ENCODE measurements at places on chromosomes 16 and 17.

GRCh38 chr16:3520413-3520812 lies 19.6 kb downstream of the CLUAP1 start:
- no peak overlapping the region for H3K4me3 ChIP-seq
- H3K27ac ChIP-seq = no peak overlapping the region
- DNase-seq = no peak
- no peaks in the 10 kb centered on the region for H3K27me3 ChIP-seq
- H3K4me1 ChIP-seq = no peaks in the 10 kb centered on the region

GRCh38 chr16:67198238-67198734 lies 645 bp upstream of the ELMO3 start:
- no peaks in the 10 kb centered on the region for H3K27me3 ChIP-seq
- DNase-seq = no peak
- no peak overlapping the region for H3K4me3 ChIP-seq
- H3K36me3 ChIP-seq = peaks cover 89% of the 10 kb centered on the region

DNA sequence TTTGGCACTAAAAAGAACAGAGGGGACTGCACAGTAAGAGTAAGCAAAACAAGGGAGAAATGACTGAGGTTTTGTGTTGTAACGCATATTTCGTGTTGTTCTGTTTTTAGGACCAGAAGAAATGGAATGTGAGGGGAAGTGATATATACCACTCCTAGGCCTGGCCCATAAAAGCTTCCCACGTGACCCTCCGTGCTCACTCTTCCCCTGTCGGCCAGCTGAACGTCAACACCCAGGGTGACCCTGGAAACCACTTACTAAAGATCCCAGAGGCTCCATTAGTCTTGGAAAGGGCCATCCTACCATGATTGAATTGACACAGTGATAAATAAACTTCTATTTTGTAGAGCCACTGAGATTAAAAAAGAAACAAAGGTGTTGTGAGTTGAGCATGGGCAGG lies 79.8 kb downstream of the HELZ start:
- no peak for DNase-seq
- no peaks in the 10 kb centered on the region for H3K27me3 ChIP-seq
- no peaks in the 10 kb centered on the region for H3K4me1 ChIP-seq
- no peak overlapping the region for H3K27ac ChIP-seq

DNA sequence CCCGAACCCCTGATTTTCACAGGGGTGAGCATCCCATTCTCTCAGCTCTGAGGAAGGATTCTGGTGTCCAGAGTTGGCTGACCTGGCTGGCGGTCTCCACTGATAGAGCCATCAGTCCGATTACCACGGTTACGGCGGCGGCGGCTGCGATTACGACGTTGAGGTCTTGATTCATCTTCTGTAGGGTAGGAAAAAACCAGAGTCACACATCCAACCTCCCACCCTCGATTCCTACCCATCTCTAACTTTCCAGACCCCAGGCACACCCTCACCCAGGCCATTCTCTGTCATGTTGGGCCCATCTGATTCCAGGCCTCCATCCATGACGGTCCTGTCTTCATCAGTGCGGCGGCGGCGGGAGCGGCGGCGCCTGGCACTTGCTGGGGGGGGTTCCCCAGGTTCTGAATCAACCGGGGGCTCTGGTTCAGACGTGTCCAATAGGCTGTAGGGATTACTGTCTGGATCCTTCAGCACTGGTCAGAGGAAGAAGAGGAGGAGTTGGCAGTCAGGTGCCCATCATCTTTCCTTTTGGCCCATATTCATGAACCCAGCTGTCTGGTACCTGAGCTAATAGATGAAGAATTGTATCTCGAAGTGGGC lies 2.6 kb upstream of the SOX15 start:
- no peak for DNase-seq
- peaks cover 99% of the 10 kb centered on the region for H3K36me3 ChIP-seq
- no peak overlapping the region for H3K4me3 ChIP-seq
- no peaks in the 10 kb centered on the region for H3K27me3 ChIP-seq
- H3K4me1 ChIP-seq = peaks cover 11% of the 10 kb centered on the region

DNA sequence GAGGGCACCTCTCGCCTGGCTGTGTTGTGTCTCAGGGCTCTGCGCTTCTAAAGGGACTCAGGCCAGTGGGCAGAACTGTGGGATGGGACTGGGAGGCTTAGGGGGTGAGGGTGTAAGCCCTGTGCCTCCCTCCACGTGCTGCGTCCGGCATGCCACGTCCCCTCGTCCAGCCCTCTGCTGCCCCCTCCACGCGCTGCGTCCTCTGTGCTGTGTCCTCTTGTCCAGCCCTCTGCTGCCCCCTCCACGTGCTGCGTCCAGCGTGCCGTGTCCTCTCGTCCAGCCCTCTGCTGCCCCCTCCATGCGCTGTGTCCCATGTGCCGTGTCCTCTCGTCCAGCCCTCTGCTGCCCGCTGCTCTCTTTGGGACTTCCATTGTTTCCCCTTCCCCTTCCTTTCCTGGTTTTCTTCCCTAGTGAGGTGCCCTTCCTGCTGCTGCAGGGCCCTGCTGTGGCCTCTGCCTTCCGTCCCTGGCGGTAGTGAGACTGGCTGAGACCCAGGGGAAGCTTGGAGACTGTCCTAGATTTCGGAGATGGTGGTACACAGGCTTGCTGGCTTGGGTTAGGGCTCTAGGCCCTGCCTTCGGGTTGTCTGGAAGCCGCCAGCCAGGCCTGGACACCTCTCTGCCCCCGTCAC lies 6.4 kb upstream of the ZNF750 start:
- no peak overlapping the region for H3K4me3 ChIP-seq
- H3K36me3 ChIP-seq = peaks cover 16% of the 10 kb centered on the region
- H3K4me1 ChIP-seq = peaks cover 3% of the 10 kb centered on the region

DNA sequence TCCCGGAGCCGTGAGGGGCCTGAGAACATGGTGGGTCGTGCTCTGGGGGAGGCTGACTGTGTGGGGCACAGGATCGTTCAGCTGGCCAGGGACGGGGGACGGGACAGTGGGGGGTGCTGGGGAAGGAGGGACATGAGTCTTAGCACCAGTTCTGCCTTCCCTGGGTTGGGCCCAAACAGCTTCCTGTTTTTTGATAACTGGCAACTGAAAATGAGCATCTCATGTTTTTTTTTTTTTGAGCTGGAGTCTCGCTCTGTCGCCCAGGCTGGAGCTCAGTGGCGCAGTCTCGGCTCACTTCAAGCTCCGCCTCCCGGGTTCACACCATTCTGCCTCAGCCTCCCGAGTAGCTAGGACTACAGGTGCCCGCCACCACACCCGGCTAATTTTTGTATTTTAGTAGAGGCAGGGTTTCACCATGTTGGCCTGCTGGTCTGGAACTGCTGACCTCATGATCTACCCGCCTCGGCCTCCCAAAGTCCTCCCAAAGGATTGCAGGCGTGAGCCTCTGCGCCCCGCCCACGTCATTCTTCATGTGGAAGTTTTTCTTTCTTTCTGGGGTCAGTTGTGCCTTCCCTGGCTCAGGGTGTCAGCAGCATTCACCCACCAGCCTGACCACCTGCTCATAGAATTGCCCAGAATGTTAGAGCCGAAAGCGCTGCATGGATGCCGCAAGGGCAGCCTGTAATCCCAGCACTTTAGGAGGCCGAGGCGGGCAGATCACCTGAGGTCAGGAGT lies 6.4 kb downstream of the ASPSCR1 start:
- H3K4me3 ChIP-seq = no peak overlapping the region
- no peak for DNase-seq
- H3K27me3 ChIP-seq = no peaks in the 10 kb centered on the region
- H3K4me1 ChIP-seq = no peaks in the 10 kb centered on the region
- no peak overlapping the region for H3K27ac ChIP-seq

DNA sequence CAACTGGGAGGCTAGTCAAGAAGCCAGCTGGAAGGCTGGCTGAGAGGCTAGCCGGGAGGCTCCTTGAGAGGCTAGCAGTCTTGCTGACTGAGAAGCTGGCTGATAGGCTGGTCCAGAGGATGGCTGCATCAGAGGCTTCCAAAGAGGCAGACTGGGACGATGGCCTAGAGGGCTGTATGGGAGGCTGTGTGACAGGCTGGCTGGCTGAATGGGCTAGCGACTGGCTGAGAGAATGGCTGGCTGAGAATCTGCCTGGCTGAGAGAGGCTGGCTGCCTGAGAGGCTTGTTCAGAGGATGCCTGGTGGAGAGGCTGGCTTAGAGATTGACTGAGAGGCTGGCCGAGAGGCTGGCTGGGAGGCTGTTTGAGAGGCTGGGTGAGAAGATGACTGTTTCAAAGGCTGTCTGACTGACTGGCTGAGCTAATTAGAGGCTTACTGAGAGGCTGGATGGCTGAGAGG lies 34.8 kb upstream of the ACSM2B start:
- no peak for DNase-seq
- H3K4me1 ChIP-seq = no peaks in the 10 kb centered on the region

- H3K27ac ChIP-seq = no peak overlapping the region
- no peak overlapping the region for H3K4me3 ChIP-seq
- no peaks in the 10 kb centered on the region for H3K4me1 ChIP-seq
- DNase-seq = no peak
- H3K27me3 ChIP-seq = peaks cover 7% of the 10 kb centered on the region
Observed at GRCh38 chr16:52051414-52052172, 495.4 kb downstream of the TOX3 start.

- H3K27ac ChIP-seq = no peak overlapping the region
- H3K4me3 ChIP-seq = no peak overlapping the region
- H3K36me3 ChIP-seq = no peaks in the 10 kb centered on the region
- H3K27me3 ChIP-seq = peaks cover 55% of the 10 kb centered on the region
Observed at GRCh38 chr17:50465171-50465570, 3.5 kb downstream of the CHAD start.

DNA sequence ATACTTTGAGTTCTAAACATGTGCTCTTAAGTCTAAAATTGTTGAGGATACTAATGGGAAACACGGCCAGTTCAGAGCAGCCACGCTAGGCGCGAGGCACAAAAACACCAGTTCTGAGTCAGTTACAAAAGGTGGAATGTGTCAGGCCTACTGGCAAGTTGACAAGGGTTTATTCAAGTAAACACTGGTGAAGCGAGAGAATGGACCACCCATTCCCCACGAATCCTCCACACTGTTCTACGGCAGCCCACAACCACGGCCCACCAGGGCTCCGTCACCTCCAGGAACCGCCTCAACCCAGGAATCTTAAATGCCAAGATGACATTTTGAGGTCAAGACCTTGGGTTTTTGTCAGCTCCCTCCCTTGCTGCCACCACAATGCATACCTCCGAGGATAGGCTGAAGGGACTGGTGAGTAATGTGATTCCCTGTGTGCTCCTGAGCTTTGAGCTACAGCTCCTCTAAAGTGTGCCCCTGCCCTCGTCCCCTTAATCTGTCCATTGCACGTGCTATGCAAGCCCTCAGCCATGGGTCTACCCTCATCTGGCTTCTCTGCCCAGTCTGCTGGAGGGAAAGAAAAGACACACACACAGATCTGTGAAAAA lies 28.5 kb upstream of the TRAP1 start:
- no peak overlapping the region for H3K4me3 ChIP-seq
- no peaks in the 10 kb centered on the region for H3K27me3 ChIP-seq
- H3K36me3 ChIP-seq = peaks cover 91% of the 10 kb centered on the region
- peak overlapping the region; percentile 17 for H3K27ac ChIP-seq
- H3K4me1 ChIP-seq = peaks cover 5% of the 10 kb centered on the region

GRCh38 chr17:63099425-63099824 lies 133.4 kb downstream of the TANC2 start:
- H3K36me3 ChIP-seq = no peaks in the 10 kb centered on the region
- no peak overlapping the region for H3K4me3 ChIP-seq
- H3K27me3 ChIP-seq = no peaks in the 10 kb centered on the region
- DNase-seq = no peak
- no peaks in the 10 kb centered on the region for H3K4me1 ChIP-seq
- no peak overlapping the region for H3K27ac ChIP-seq

GRCh38 chr17:9226794-9227135 lies 205.5 kb downstream of the NTN1 start:
- no peaks in the 10 kb centered on the region for H3K36me3 ChIP-seq
- peaks cover 7% of the 10 kb centered on the region for H3K4me1 ChIP-seq
- DNase-seq = no peak
- no peak overlapping the region for H3K27ac ChIP-seq

DNA sequence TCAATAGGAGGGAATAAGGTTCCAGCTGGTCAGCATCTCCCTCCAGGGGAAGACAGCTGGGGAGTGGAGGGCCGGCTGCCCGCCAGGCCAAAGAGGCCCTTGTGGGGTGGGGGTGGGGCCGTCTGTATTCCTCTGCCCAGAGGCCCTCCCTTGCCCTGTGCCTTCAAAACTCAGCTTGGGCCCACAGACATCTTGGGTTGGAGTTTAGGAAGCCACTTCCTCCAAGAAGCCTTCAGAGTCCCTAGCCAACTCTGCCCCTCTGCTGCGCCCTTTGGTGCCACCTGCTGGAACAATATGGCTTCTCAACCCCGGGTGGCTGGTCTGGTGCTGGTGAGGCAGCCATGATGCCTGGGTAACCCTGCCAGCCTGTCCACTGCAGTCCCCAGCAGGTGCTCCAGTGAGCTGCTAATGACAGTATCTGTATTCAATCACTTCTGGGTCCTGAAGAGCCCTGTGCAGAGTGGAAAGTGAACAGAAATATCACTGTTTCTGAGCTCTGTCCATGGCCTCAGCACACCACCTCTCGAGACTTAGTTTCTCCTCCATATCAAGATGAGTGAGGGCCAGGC lies 16.7 kb downstream of the HSD11B2 start:
- H3K4me3 ChIP-seq = no peak overlapping the region
- H3K27ac ChIP-seq = no peak overlapping the region
- H3K4me1 ChIP-seq = peaks cover 3% of the 10 kb centered on the region
- no peaks in the 10 kb centered on the region for H3K27me3 ChIP-seq

GRCh38 chr17:45170931-45171337 lies 9.3 kb downstream of the HEXIM2 start:
- peak overlapping the region; percentile 84 for H3K27ac ChIP-seq
- H3K4me1 ChIP-seq = peaks cover 23% of the 10 kb centered on the region
- H3K36me3 ChIP-seq = peaks cover 4% of the 10 kb centered on the region
- no peaks in the 10 kb centered on the region for H3K27me3 ChIP-seq
- DNase-seq = no peak

DNA sequence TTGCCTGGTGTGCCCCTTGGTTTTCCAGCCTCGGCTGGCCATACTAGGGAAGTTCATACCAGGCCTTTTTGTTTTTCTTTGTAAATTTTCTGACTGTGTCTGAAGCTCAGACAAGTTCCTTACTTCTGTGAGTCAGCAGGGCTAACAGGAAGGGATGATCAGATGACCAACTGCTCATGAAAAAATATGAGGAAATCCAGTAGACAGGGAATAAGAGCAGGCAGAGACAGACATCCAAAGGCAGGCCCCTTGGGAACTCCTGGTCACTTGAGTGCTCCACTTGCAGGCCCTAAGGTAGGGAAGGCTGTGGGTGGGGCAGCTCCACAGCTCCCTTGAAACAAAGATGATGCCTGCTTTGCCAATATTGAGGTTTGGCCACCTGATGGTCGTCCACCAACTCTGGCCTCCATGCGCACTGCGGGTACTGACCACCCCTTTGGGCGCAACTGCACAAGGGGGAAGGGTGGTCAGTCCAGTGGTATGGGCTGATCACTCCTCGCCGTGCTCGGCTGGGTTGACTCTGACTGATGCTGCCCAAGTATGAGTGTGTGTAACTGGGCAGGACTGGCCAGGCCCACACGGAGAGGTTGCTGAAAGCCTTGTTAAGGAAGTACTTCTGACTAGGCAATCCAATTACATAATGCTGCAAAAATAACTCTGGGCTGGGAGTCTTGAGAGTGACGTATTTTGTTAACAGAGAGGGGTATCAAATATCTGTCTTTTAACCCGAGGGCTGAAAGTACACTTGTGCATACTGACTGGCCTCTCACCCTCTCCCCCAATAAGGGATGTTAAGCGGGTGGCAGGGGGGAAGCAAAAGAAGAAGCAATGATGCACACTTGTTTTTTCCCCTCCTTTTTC lies 20.8 kb upstream of the ZFHX3 start:
- no peak overlapping the region for H3K4me3 ChIP-seq
- no peak overlapping the region for H3K27ac ChIP-seq
- DNase-seq = no peak
- H3K36me3 ChIP-seq = no peaks in the 10 kb centered on the region
- H3K27me3 ChIP-seq = peaks cover 14% of the 10 kb centered on the region
- peaks cover 32% of the 10 kb centered on the region for H3K4me1 ChIP-seq
